HFF-Myc (cell line): ENCODE measurements at places on chromosomes 16 and 17.

- DNase-seq = no peak
These were observed 53.7 kb downstream of the RPH3AL start for GRCh38 chr17:298791-299450.

- DNase-seq = peak; percentile 71
These were observed 6.7 kb upstream of the SLC25A39 start for GRCh38 chr17:44331249-44331760.

- no peak for DNase-seq
These were observed 6.8 kb downstream of the MEAK7 start for GRCh38 chr16:84497418-84498222.

- DNase-seq = no peak
These were observed 17.7 kb downstream of the YPEL2 start for GRCh38 chr17:59349178-59349577.

DNA sequence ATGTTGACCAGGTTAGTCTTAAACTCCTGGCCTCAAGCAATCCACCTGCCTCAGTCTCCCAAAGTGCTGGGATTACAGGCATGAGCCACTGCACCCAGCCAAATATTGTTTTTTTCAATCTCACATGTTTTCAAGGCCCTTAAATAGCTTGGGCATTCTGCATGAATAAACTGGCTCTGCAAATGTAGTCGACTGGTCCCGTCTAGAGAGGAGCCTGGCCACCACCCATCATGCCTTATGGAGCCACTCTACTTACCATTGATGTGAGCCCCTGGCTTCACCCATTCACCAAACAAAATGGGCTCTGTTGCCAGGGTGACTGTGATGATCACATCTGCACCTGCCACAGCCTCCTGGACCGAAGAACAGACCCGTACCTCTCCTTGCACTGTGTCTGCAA lies 10.8 kb downstream of the CRYM start:
- DNase-seq = no peak

DNA sequence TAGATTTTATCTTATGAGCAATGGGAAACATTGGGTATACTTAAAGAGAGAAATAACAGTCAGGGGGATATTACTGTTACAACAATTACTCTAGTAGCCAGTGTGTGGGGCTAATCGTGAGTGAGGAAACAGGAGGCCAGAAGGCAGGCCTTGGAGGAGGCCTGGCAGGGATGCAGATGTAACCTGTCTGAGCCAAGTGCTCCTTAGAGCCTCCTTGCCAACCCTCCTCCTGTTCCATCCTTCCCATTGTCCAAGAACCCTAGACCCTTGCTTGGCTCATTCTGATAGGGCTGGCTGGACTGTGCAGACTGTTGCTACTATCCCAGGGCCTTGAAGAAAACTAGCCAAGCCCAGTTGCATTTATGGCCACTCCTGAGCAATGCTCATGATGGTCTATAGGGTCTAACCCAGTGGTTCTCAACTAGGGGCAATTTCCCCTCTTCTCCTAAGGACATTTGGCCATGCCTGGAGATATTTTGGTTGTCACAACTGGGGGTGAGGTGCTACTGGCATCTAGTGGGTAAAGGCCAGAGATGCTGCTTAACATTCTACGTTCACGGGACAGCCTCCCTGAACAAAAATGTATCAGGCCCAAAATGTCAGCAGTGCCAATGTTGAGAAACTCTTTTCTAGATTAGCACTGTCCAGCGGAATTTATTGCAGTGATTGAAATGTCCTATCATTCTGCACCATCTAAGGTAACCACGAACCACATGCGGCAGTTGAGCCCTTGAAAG lies 24.4 kb upstream of the WSCD1 start:
- no peak for DNase-seq

GRCh38 chr17:35679007-35679682 lies 52.3 kb upstream of the RASL10B start:
- DNase-seq = no peak

DNA sequence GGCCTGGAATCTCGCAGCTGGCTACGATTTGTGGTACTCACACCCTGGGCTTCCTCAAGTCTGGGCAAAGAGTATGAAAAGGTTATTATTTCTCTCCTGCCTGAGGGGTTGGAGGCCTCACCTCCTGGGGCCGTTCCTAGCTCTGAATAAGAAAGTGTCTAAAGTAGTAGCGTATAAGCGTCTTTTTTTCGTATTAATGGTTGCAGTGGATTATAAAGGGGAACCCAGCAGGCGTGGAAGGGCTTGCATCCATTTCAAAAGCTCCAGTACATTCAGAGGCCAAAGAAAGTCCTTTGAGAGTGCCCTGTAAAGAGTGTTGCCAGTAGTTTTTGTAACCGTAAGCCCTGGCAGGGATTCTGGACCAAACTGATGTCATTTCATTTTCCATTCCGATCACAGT lies 72.2 kb upstream of the MPHOSPH6 start:
- DNase-seq = no peak

DNA sequence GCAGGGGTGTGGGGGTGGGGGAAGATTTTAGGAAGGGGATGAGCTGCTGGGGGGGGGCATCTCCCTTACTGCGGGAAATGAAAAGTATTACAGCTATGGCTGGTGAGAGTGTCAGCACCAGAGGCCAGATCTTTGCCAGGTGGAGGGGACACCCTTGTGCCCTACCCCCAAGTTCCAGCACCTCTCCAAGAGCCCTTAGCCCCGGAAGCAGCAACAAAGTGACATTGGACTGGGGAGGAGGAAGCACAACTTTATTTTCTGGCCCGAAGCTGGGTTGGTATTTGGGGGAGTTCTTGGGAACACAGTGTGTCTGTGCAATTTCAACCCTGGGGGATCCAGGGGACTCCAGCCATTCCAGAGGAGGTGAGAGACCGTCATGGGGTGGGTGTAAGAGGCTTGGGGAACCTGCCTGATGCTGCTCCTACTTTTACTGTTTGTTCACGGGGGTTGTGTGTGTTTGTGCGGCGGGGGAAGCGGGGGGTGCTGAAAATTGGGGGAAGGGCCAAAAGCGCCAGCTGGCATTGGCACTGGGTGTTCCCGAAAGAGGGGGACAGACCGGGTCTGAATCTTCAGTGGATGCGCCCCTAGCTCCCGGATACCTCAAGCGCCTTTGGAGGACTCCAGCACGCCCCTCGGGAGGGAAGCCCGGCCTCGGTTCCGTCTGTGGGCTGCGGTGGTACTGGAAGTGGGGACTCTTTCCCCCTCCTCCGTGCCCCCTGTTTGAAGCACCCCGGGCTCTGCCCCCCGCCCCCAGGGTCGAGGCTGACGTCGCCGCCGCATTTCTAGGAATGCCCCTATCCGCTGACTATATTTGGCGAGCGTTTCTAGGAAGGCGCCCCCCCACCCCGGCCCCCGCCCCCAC lies 230.3 kb downstream of the MRTFB start:
- no peak for DNase-seq

- DNase-seq = no peak
These were observed 16.5 kb upstream of the NUDT16L1 start for GRCh38 chr16:4676831-4677230.

GRCh38 chr17:35617505-35617904 lies 30.4 kb downstream of the AP2B1 start:
- no peak for DNase-seq

DNA sequence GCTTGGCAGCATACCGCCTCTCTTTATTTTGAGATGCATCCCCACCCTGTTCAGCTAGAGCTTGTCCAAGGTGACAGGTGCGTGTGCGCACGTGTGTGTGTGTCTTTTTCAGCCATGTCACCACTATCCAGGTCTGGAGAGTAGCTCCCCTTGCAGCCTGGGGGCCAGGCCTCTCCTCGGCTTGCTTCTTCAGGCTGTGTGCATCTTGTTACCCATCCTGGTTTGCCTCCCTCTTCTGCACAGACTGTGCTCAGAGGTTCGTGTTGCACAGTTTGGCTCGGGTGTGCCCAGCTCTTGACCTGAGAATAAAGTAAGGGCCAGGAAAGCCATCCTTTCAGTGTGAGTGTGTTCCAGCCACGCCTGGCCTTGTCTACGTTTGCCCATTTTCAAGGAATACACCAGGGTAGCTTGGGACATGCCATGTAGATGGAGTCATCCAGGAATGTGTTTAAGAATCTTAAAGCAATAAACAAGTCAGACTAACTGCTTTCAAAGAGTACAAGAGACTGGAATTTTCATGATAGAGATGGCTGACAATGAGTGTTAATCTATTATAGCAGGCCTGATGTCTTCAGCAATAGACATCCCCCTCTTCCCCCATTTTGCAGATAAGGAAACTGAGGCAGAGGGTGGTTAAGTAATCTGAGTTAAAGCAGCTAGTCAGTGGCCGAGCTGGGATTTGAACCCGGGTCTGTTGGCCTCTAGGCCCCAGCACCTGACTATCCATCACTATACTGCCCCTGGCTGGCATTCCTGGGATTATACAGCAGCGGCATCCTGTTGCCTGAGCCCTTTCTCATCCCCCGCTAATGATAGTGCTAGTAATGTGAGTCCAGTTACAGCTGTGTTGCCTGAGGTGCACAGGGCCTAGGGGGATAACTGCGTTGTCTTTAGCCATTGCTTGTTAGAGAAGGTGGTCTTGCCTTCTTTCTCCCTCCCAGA lies 77.9 kb downstream of the KSR1 start:
- DNase-seq = no peak

DNA sequence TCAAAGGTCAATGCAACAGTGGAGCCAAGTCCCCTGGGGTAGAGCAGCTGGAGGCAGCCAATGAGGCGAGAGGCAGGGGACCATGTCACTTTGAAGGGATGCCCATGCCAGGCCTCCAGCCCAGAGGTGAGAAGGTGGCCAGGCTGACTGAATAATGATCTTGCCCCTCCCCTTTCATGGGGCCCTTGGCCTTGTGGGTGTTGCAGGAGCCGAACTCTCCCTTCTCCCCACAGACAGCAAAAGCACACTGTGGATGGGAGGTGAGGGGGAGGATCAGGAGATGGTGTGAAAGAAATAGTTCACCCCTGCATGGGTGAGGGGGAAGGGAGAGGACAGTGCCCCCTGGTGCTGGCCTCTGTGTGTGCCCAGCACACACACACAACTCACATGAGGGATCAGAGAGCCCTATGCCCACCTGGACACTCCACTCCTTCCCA lies 15.8 kb upstream of the TBX21 start:
- no peak for DNase-seq

DNA sequence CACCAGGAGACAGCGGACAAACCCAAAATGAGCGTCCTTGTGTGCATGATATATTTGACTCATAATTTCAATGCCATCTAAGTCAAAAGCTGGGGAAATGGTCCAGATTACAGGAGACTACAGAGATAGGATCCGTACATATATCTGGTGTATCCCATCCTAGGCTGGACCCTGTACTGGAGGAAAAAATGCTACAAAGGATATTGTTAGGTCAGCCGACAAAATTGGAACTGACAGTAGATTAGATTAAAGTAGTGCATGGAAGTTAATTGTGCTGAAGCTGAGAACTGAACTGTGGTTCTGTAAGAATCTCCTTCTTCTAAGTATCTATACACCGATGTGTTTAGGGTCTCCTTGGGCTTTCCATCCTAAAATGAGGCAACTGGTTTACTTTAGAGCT lies 24.3 kb downstream of the KCNG4 start:
- DNase-seq = no peak

- no peak for DNase-seq
These were observed 206.8 kb downstream of the PRKCA start for GRCh38 chr17:66508896-66509844.

GRCh38 chr17:51261024-51261963 lies 948 bp downstream of the UTP18 start:
- DNase-seq = no peak

GRCh38 chr17:75476752-75477489 lies 20.5 kb downstream of the TMEM94 start:
- no peak for DNase-seq

DNA sequence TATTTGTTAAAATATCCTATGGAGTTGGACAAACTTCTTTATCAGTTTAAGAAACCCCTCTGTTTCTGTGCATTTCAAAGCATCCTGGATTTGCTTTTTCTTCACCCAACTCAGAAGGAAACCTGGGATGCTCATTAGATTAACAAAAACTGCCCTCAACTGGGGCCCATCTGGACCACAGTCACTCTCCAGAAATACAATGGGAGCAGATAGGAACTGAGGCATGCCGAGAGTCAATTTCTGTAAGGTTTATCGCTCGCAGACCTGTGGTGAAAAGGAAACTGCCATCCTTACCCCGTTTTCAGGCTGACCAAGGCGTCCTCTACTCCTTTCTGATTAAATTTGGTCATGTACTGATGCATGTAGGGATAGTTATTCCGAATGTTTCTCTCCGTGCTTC lies 360.3 kb downstream of the GRIN2A start:
- DNase-seq = no peak

DNA sequence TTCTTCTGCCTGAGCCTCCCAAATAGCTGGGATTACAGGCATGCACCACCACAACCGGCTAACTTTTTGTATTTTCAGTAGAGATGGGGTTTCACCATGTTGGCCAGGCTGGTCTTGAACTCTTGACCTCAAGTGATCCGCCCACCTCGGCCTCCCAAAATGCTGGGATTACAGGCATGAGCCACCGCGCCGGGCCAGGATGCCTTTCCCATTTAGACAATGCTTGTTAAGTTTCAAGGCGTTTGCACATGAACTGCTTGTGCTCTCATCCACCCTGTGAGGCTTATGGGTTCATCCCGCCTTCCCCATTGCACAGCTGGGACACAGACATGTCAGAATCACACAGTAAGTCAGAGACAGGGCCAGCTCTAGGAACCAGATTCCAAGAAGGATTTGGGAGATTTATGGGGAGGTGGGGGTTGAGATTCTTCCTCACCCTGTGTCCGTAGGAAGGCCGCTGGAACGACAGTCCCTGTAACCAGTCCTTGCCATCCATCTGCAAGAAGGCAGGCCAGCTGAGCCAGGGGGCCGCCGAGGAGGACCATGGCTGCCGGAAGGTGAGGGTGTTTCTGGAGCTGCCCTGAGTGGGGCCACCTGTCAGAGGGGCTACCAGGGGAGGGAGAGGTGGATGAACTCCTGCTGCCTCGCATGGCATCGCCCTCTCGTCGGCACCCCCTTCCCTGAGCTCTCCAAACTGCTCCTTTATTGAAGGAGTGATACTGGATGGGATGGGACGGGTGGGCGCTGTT lies 46.3 kb downstream of the MRC2 start:
- DNase-seq = no peak

GRCh38 chr16:1674751-1675664 lies 3.1 kb upstream of the JPT2 start:
- DNase-seq = peak; percentile 33

DNA sequence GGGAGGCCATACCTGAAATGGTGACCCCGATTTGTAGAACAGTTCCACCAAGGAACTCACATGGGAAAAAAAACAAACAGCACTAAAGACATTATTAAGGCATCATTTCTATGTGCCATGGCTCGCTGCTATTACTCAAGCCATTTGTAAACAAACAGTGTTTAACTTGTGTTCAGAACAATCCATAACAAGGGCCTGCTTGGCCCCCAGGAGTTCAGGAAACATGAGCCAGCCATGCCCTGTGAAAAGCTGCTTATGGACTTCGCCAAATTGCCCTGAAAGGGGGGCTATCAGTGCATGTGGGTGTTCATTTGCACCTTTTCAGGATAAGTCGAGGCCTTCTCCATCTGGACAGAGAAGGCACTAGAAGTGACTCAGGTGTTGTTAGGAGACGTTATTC lies 8.0 kb downstream of the POLR3K start:
- no peak for DNase-seq

GRCh38 chr16:68417711-68418301 lies 30.5 kb downstream of the SMPD3 start:
- no peak for DNase-seq
